ENCODE measurements at places on chromosomes 4 and X. TPM values are rescaled to one million over a fixed set of nuclear protein-coding genes. Genes with fewer than 3 reads are reported as not detected.
A peak's percentile ranks its signal among the peaks of the same experiment; 100 is the strongest.

Gene ETNPPL
- total RNA-seq: not detected

Gene CTAG2
- total RNA-seq: not detected

Gene DCAF8L2
- total RNA-seq: not detected

Gene CTAG1B
- not detected for total RNA-seq

Gene TGIF2LX
- total RNA-seq: not detected

Gene CT45A2
- total RNA-seq: not detected

Gene NSG1
- not detected for total RNA-seq

Gene TLR2
- 0.25 TPM for total RNA-seq

Gene GLRB
- total RNA-seq: not detected

Gene NR3C2
- total RNA-seq: 0.32 TPM

DNA sequence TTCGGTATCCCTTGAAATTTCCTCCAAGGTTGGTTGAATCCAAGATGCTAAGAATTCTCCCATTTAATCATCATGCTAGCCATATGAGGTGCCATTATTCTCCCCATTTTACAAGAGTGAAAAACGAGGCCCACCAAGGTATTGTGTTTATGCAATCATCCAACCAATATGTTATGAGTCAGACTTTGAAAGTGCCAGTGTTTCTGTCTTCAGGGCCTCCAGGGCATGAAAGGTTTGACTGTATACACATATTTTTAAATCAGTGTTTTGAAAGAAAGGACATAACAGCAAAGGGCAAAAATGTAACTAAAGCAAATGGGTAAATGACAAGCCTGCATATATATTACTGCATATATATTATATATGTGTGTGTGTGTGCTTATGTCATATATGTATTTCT, 541.2 kb upstream of the SMIM31 start:
- no peak overlapping the region for H3K27ac ChIP-seq
- DNase-seq: no peak
- H3K4me3 ChIP-seq: no peak overlapping the region
- H3K27me3 ChIP-seq: no peaks in the 10 kb centered on the region
- no peaks in the 10 kb centered on the region for H3K4me1 ChIP-seq

DNA sequence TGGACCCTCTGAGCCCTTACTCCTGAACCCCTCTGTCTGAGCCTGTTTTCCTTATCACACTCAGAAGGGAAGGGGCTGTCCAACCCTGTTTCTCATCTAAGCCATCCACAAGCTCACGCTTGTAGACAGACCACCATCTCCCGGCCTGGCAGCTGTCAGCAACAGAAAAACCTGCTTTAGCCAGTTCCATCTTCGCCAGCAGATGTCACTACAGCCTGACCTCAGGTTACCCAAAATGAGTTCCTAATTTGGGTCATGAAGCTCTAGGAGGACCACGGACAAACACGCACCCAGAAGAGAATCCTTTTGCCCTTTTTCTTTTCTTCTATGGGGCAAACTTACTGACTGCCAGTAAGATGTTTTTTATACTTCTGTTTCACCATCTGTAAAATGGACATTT, 445.4 kb downstream of the BCOR start:
- no peak overlapping the region for H3K27ac ChIP-seq
- H3K36me3 ChIP-seq: no peaks in the 10 kb centered on the region
- no peak overlapping the region for H3K4me3 ChIP-seq
- H3K27me3 ChIP-seq: peaks cover 3% of the 10 kb centered on the region

DNA sequence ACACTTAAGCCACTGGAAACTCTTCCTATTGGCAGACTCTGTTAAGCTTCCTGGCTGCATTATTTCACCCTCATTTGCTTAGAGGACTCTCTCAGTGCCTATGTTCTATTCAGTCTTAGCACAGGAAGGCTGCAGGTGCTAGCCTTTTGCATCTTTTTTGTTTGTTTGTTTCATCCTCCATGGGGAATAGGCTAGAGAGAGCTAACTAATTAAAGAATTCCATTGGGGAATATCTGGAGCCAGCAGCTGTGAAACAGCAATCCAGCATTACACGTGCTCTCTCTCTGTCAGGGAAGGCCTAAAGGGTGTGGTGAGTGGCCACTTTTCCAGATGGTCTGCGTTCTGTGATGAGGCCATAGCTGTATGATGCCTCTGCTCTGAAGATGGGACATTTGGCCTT, 633.6 kb downstream of the SPRY1 start:
- H3K4me1 ChIP-seq: no peaks in the 10 kb centered on the region
- H3K27me3 ChIP-seq: no peaks in the 10 kb centered on the region
- no peaks in the 10 kb centered on the region for H3K36me3 ChIP-seq
- DNase-seq: no peak
- H3K4me3 ChIP-seq: no peak overlapping the region
- no peak overlapping the region for H3K27ac ChIP-seq

GRCh38 chr4:48985976-48986653, at the start of gene CWH43:
CWH43 (plus strand) TSS chr4:48986275; CDS start chr4:48986430, 155 bp downstream.
- no peak for DNase-seq
- no peaks in the 10 kb centered on the region for H3K4me1 ChIP-seq
- peaks cover 34% of the 10 kb centered on the region for H3K27me3 ChIP-seq
- H3K4me3 ChIP-seq: no peak within 1 kb of the TSS
- no peaks in the 10 kb centered on the region for H3K36me3 ChIP-seq

DNA sequence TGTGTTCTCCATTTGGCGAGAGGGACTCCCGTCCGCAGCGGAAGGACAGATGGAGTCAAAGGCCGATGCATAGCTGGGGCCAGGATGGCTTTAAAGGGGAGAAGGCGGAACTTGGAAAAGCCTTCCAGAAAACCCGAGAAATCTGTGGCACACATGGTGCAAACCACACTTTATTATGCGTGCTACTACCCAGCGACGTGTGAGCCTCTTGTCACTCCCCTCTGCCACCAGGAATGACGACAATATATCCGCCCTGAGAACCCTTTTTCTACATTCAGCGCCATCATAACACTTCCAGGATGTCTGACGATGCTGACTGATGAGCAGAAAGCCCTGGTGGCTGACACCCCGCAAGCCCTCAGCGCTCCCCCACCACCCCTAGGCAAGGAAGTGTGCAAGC, 689 bp upstream of the DCHS2 start:
- H3K4me3 ChIP-seq: peak overlapping the region; percentile 11
- H3K4me1 ChIP-seq: peaks cover 12% of the 10 kb centered on the region
- H3K36me3 ChIP-seq: no peaks in the 10 kb centered on the region
- no peak overlapping the region for H3K27ac ChIP-seq

DNA sequence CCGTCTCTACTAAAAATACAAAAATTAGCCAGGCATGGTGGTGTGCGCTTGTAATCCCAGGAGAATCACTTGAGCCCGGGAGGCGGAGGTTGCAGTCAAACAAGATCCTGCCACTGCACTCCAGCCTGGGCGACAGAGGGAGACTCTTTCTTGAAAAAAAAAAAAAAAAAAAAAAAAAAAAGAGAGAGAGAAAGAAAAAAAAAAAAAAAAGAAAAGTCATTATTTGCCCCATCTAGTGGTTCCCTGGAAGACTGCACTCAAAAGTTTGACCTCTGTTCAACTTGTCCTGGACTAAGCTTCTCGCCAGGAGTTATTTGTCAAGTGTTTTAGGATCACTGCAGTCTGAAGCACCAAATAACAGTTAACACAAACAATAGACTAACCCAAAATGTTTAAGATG, 45.3 kb upstream of the KCTD8 start:
- H3K4me3 ChIP-seq: no peak overlapping the region
- DNase-seq: no peak
- H3K27me3 ChIP-seq: no peaks in the 10 kb centered on the region
- H3K27ac ChIP-seq: no peak overlapping the region

DNA sequence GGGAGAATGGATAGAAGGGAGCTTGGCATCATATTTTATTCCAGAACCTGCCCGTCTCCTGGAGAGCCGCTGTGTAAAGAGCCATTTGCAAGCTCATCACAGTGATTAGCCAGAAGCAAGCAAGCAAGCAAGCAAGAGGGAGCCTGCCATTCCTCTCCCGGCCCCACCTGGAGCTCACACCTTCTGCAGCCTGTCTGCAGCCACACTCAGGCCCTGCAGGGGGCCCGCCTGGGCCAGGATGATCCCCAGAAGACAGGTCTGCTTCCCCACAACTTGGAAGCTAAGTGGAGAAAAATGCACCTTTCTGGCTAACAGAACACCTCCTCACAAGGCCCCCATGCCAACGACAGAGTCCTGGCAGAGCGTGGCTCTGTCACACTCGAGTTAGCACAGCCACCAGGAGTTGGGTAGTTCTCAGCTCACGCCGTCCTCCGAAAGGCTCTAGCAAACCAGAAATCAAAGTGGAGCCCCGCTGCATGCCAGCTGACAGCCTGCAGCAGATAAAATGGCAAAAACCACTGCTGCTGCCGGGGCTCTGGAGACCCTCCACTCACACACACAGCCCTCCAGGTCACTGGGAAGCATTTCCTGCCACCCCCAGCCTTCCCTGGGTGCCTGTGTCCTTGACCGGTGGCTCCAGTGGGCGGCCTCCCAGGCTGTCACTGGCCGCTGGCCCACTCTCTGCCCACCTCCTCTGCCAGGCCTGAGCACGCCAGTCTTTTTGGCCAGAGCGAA, 54.9 kb downstream of the DCTD start:
- no peaks in the 10 kb centered on the region for H3K4me1 ChIP-seq
- no peak overlapping the region for H3K27ac ChIP-seq
- no peaks in the 10 kb centered on the region for H3K27me3 ChIP-seq
- no peak for DNase-seq

GRCh38 chrX:39205467-39205866, 404.2 kb downstream of the MID1IP1 start:
- peaks cover 15% of the 10 kb centered on the region for H3K36me3 ChIP-seq
- H3K4me3 ChIP-seq: no peak overlapping the region
- DNase-seq: no peak
- peak overlapping the region; percentile 80 for H3K27ac ChIP-seq
- no peaks in the 10 kb centered on the region for H3K27me3 ChIP-seq

GRCh38 chr4:93319041-93319440, 509.5 kb upstream of the ATOH1 start:
- H3K27me3 ChIP-seq: no peaks in the 10 kb centered on the region
- H3K4me3 ChIP-seq: no peak overlapping the region
- no peaks in the 10 kb centered on the region for H3K36me3 ChIP-seq
- no peak overlapping the region for H3K27ac ChIP-seq
- no peaks in the 10 kb centered on the region for H3K4me1 ChIP-seq

DNA sequence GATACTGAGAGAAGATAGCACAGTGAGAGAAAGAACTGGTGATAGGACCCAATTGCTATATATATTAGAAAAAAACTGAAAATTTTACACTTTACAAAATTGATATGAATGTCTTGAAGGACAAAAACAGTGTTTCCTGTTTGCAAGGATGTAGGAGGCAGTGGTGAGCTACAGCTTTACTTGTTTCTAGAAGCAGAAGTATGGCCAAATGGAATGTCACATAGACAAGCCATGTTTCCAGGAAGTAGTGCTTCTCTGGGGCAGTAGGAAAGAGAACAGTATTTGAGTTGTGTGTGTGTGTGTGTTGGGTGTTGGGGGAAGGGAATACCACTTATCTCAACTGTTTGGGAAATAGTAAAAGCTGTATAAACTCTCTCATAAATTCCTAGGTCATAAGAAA, 60.9 kb upstream of the IBSP start:
- H3K4me1 ChIP-seq: no peaks in the 10 kb centered on the region
- DNase-seq: no peak
- H3K4me3 ChIP-seq: no peak overlapping the region
- no peak overlapping the region for H3K27ac ChIP-seq
- H3K36me3 ChIP-seq: no peaks in the 10 kb centered on the region
- peaks cover 2% of the 10 kb centered on the region for H3K27me3 ChIP-seq

DNA sequence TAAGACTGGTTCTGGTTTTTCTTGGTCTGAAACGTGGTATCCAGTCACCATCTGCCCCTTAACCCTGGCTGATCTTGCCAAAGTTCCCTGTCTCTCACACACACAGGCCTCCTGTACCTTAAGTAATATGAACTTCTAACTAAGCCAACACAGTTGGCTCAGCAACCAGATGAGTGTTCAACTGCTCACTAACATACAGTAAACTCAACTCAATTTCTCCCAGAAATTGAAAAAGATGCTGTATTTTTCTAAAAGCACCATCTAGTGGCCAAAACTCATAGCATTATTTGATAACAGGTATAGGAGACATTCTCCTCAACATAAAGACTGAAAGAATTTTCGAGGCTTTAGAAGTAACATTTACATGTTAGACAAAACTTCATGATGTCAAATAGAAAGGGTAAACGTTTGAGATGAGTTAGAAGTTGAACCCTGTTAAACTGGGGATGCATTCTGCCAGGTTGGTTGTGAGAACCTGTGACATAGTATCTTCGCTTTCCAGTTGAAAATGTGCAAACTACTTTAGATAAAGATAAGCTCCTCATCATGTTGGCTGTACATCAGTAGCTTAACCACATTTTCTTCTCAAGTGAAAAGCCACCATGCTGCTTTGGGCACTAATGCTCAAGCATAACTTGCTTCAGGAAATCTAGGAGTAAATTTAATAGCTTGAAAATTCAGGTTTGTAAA, 31.2 kb downstream of the CCNI start:
- no peak for DNase-seq
- H3K27me3 ChIP-seq: peaks cover 5% of the 10 kb centered on the region
- no peak overlapping the region for H3K4me3 ChIP-seq
- peak overlapping the region; percentile 3 for H3K27ac ChIP-seq
- peaks cover 45% of the 10 kb centered on the region for H3K36me3 ChIP-seq

- no peak for DNase-seq
- H3K4me3 ChIP-seq: no peak overlapping the region
- H3K36me3 ChIP-seq: no peaks in the 10 kb centered on the region
- no peaks in the 10 kb centered on the region for H3K27me3 ChIP-seq
- no peak overlapping the region for H3K27ac ChIP-seq
- H3K4me1 ChIP-seq: no peaks in the 10 kb centered on the region
Measured at GRCh38 chr4:101708293-101709039, 82.1 kb upstream of the BANK1 start.

GRCh38 chr4:111632641-111633151, 512.6 kb upstream of the FAM241A start:
- H3K36me3 ChIP-seq: no peaks in the 10 kb centered on the region
- H3K4me1 ChIP-seq: no peaks in the 10 kb centered on the region
- H3K27ac ChIP-seq: no peak overlapping the region
- no peak for DNase-seq
- no peak overlapping the region for H3K4me3 ChIP-seq

- DNase-seq: no peak
- peaks cover 4% of the 10 kb centered on the region for H3K4me1 ChIP-seq
- H3K27ac ChIP-seq: no peak overlapping the region
- H3K27me3 ChIP-seq: peaks cover 11% of the 10 kb centered on the region
Measured at GRCh38 chr4:48311896-48312295, 29.4 kb upstream of the SLAIN2 start.

DNA sequence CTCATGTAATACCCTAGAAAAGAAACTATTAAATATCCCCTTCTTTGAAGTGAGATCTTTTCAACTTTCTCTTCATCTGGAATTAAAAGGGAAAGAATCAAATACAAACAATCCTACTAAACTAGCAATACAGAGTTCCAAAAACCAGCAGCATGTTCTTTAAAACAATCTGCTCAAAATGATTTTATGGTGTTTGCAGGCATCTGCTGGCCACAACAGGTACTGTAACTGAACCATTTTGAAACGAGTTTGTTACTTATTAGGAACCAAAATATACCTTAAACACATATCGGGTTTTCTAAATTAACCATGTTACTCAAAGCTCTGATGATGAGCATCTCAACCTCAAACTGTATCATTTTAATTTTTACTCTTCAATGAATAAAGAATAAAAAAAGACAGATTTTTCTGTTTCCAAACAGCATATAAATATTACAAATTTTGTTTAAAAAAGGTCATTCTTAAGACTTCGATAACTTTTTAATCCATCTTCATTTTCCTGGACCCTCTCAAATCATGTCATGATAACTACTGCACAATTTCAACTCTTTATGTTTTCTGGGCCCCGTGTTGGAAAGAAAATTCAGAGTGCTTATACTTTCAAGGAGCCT, 56.5 kb downstream of the ARAP2 start:
- peaks cover 39% of the 10 kb centered on the region for H3K4me1 ChIP-seq
- no peak for DNase-seq
- H3K36me3 ChIP-seq: peaks cover 51% of the 10 kb centered on the region
- H3K27me3 ChIP-seq: no peaks in the 10 kb centered on the region
- H3K27ac ChIP-seq: no peak overlapping the region
